OCI-M1 (cell line): ENCODE measurements at places on chromosomes 16 and 17.

GRCh38 chr17:74852237-74853047, 7.2 kb downstream of the GRIN2C start:
- DNase-seq = no peak

GRCh38 chr17:81254955-81255717, 16.0 kb downstream of the NDUFAF8 start:
- DNase-seq = no peak

GRCh38 chr16:85524630-85525419, 88.3 kb upstream of the GSE1 start:
- DNase-seq = peak; percentile 1

- no peak for DNase-seq
These were observed 580 bp downstream of the CD300LD start for GRCh38 chr17:74591503-74591902.

DNA sequence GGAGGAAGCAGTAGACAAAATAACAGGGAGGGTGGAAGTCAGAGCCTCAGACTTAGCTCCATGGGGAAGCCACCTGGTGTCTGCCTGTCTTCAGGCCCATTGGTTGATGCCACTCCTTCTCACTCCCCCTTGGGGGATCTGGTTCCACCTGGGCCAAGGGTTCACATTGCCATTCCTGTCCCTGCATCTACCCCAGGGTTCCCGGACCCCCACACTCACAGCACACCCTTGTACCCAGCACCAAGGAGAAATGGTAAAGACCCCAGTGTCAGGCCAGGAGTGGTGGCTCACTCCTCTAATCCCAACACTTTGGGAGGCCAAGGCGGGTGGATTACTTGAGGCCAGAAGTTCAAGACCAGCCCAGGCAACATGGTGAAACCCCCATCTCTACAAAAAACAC, 1.0 kb upstream of the CA7 start:
- DNase-seq = no peak

GRCh38 chr17:51491416-51491815, 231.1 kb downstream of the UTP18 start:
- DNase-seq = no peak

DNA sequence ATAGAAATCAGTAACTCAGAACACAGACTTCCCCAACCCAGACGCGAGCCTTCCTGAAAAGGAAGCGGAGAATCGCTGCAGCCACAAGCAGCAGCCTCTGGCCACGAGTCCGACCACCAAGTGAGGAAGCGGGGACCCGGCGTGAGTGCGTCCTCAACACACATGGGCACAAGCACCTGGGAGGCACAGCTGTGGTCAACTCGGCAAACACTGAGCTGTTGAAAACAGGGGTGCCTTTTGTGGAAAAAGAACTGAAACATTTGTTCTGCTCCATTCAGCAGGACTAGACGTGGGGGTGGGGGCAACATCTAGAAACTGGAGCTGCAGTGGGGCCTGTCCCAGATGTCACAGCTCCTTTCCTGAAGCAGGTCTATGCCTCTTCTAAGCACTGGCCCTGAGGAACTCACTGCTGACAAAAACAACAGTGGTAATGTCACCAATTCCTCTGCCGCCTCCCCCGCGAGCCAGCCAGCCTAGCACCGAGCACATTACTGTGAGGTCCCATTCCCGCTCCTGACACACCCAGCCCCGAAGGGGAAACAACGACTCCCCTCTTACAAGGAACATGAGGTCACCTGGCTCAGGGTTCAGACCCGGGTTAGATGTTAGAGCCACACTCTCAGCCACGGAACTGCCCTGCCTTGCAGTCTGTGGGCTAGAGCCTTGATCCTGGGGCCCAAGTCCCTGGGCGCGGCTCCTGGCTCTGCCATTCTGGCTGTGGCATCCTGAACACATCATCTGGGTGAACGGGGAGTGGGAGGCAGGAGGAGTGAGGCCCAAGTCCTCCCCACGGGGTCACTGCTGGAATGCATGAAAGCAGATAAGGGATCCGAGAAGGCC, 29.0 kb downstream of the KDM8 start:
- DNase-seq = no peak

DNA sequence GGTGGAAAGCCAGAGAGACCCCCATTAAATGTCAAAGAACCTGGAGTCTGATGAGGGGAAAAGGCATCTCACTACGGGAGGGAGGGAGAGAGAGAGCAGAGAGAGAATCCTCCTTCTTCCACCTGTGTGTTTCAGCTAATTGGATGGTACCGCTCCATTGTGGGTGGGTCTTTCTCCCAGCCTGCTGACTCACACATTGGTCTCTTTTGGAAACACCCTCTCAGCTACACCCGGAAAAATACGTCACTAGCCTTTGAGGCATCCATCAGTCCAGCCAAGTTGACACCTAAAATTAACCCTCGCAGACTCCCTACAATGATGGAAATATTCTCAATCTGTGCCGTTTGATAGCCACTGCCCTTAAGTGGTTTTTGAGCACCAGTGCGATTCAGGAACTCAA, 100.4 kb downstream of the ELAC2 start:
- no peak for DNase-seq

DNA sequence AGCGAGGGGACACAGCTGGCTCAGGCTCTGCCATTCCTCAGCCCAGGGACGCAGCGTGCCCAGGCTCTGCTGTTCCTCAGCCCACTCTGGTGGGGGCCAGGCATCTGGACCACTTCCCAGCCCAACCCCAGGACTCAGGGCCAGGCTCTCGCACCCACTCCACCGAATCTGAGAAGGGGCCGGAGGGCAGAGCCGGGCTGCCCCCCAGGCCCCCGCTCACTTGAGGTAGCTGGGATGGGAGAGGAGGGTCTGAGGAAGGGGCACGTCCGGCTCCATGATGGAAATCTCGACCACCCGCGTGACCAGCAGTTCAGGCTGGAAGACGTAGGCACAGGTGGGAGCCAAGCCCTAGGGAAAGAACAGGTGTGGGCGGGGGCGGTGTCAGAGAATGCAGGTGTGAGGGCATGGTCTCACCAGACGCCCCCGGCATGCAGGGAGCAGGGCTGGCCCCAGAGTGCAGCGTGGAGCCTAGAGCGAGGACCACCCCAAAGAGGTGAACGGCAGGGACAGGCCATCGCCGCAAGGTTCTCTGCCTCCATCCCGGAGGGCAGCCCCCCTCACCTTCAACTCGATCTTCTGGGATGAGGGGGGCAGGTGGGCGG, 4.9 kb downstream of the PGAP6 start:
- no peak for DNase-seq

GRCh38 chr17:3910420-3911270, 5.6 kb downstream of the P2RX1 start:
- no peak for DNase-seq

DNA sequence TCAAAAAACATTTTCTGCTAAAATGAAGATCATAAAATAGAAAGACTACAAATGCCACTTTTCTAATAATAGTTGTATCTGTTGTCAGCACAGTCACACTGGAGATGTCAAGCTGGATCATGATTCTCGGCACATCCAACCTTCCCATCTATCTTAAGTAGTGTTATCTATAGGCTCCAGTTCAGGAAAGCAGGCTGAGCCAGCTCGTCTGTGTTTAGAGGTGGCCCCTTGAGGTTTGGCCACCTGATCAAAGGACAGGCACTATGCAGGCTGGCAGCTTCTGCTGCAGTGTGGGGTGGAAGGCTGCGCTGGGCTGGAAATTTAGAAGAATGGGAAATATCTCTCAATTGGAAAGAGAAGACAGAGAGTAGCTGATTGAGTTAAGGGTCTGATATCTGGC, 32.4 kb downstream of the SMYD4 start:
- DNase-seq = peak; percentile 15

GRCh38 chr17:82956146-82956725, 116.4 kb upstream of the ZNF750 start:
- no peak for DNase-seq

DNA sequence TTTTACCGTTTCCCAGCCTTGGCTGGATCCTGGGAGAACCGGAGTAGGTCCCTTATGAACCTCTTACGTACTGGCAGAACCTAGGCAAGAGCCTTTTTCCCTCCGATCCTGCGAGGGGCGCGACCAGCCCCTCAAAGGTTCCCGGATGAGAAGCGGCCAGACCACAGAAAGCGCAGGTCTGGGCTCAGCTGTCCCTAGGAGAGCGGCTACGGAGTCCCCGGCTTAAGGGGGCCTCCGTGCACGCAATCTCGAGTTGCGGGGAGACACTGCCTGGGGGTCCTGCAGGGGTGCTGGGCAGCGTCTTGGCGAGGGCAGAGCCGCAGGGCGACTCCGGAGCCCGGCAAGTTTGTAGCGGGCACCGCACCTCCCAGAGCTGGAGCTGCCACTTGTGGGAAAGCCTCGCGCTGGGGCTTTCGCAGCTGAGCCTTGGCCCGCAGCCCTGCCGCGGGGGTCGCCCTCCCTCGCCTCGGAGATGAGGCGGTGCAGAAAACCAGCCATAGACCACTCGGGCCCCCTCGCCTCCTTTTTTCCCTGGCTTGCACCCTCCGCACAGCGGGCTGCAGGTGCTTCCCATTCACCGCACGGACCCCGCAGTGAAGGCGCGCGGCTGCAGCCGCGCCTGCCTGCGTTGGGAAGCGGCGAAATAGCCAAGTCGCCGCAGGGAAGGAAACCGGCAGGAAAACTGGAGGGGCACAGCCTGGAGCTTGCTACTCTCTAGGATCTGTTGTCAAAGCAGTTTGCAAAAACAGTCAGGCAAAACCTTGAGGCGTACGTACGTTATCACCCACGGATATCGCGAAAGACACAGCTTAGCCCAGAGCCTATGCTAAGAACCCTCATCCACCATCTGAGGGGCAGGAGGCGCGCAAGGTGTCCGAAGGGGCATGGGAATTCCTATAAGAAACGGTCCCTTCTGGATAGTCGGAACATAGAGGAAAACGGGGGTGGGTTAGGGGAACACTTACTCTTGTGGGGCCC, 834 bp downstream of the CDH8 start:
- no peak for DNase-seq

- DNase-seq = no peak
These were observed 244.1 kb upstream of the MAF start for GRCh38 chr16:79844603-79845002.

DNA sequence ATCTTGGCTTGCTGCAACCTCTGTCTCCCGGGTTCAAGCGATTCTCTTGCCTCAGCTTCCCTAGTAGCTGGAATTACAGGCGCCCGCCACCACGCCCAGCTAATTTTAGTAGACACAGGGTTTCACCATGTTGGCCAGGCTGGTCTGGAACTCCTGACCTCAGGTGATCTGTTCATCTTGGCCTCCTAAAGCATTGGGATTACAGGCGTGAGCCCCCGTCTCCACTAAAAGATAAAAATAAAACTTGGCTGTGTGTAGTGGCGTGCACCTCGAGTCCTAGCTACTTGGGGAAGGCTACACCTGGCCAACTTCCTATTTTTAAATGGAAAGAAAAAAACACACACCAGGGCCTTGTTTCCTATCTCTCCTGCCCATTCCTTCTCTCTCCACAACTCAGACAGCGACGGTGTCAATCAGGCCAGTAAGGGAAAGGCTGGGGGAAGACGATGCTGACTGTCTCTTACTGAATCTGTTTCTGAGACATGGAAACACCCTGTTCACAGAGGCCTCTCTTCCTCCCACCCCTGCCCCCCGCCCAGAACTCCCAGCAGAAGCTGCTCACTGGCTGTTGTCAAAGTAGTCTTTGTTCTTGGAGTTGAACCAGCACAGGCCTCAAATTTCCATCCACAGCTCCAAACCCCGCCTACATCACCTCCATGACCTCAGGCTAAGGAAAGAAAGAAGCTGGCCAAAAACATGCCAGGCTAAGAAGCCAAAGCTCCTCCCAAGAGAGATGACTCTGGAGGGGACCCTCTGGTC, 96.6 kb downstream of the NXN start:
- no peak for DNase-seq

GRCh38 chr17:62724398-62725146, 83.5 kb downstream of the MARCHF10 start:
- no peak for DNase-seq

- no peak for DNase-seq
These were observed 590.6 kb downstream of the MAF start for GRCh38 chr16:79009896-79010295.

GRCh38 chr17:7626956-7627249, 718 bp downstream of the SAT2 start:
- DNase-seq = peak; percentile 51

GRCh38 chr16:86680162-86680561, 101.8 kb downstream of the FOXL1 start:
- no peak for DNase-seq
